ENCODE measurements at places on chromosomes 5 and 9.

GRCh38 chr5:37893434-37894134 lies 53.7 kb upstream of the GDNF start:
- DNase-seq = no peak

GRCh38 chr9:38331141-38331540 lies 61.4 kb upstream of the ALDH1B1 start:
- DNase-seq = no peak

GRCh38 chr5:108661024-108661423 lies 86.7 kb upstream of the FER start:
- DNase-seq = no peak

DNA sequence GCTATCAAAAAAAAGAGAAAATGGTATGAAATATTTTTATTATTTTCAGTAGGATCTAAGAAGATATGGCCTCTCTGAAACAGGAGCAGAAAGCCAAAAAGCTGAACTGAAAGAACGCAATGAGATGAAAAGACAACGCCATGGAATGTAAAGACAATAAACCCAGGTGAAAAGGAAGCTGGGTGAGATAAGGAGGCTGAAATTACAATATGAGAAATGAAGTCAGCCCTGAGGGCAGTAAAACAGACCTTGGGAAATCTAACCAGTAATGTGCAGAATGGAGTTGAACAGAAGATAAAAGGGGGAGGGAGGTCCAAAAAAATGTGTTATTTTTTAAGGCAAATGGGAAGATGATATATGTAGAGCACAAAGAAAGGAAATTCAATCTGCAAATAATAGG lies 265.3 kb downstream of the ENC1 start:
- no peak for DNase-seq

DNA sequence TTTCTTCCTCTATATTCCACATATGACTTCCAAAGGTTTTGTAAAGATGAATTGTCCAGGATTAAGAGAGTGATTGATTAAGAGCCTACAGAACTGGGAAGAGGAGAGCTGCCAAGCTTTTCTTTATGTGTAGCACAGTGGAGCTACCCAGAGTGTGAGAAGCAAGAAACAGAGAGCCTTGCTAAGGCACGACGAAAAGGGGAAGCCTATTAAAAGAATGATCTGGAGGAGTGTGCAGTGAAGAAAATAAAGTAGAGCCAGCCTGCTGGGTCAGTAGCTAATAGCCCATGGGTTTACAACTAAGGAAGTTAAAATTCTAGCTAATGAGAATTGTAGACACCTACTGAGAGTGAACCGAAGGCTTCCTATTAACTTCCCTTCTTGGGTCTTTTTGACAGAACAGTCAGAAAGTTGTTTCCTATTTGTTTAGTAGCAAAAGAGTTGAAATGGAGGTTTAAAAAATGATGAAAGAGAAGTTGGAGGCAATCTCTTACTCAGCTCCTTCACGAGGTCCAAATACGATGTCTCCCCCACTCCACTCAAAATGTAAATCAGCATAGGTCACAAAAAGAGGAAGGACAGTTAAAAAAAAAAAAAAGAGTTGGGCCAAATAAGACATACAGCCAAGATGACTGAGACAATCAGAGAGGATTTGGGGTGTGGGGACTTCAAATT lies 957 bp upstream of the PRR16 start:
- no peak for DNase-seq

DNA sequence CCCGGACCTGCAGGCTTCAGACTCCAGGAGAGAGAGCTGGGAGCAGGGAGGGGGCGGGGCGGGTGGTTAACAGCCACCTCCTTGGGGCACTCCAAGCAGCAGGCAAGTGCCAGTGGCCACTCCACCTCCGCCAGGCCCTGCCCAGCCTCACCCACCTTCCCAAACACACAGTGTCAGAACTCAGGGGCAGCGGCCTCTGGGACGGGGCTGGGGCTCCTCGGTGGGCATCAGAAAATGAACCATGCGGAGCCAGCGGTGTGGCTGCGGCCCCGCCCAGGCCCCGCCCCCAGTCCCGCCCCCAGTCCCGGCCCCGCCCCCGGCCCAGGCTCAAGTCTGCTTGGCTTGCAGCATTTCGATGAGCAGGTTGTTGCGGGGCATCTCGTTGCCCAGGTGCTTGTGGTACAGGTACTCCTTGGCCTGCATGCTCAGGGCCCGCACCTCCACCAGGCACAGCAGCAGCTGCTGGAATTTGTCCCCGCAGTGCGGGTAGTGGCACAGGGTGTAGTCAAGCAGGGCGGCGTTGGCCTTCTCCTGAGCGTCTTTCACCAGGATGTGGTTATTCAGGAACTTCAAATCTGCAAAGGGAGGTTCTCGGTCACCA lies 24.7 kb downstream of the NR5A1 start:
- DNase-seq = no peak

DNA sequence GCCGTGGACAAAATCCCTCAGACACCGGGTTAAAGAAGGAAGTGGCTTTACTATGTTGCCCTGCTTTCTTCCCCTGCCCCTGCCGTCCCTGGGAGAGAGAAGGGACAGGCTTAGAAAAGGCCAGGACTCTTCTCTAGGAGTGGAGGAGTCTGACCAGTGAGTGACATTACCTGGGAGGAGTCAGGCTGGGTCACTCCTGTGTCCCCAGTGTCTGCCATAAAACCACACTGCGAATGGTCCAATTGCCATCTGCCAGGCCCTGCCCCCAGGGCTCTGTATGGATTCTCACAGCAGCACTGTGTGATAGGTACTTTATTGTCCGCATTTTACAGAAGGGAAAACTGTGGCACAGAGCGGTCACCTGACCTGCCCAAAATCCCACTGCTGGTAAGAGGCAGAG lies 31.3 kb upstream of the FUBP3 start:
- DNase-seq = no peak

DNA sequence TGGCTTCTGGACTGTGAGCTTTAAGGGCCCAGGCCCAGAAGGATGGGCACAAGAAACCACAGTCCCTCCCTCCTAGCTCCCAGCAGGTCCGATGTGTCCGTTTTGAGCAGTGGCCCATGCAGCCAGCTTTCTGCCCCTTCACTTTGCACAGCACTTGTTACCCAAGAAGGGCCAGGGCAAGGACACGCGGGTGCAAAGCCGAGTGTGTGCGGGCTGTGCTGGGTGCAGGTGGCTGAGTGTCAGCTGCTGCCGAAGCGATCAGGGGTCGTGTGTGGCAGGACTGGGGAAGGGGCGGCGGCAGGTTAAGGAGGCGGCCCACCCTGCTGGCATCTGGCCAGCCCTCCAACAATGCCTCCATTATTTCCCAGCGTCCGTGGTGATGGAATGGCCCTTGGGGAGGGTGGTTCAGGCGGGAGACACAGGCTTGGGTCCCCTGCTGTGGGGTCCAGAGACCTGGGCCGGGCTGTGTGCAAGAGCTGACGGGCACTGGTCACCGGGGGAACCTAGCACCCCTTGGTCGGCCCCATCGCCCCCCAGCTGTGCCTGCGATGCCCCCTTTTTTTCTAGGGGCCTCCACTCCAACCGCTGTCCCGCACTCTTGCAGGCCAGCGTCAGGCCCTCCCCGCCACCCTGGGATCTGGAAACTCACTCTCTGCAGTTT lies 653 bp downstream of the LHX3 start:
- no peak for DNase-seq

- no peak for DNase-seq
Measured at GRCh38 chr5:167754501-167755021, 536.9 kb upstream of the WWC1 start.

DNA sequence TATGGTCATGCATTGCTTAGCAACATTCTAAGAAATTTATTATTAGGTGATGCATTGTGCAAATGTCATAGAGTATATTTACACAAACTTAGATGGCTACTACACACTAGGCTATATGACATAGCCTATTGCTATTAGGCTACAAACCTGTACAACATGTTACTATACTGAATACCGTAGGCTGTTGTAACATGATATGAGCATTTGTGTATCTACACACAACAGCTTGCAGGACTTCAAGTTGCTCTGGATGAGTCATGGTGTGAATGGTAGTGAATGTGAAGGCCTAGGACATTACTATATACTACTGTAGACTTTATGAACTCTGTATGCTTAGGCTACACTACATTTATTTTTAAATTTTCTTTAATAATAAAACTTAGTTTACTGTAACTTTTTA lies 107.2 kb upstream of the MAMDC2 start:
- DNase-seq = no peak

All from activated CD4-positive, alpha-beta memory T cell treated with anti-CD3 and anti-CD28 coated beads, Interleukin-2, amount 10 ng/mL, durations not matched to agents 7 days and 5 days (primary cell).